Stimulated activated CD8-positive, alpha-beta memory T cell treated with anti-CD3 and anti-CD28 coated beads, Interleukin-2, amount 100 ng/mL, for 1 hour (primary cell): ENCODE measurements at places on chromosomes 16 and 17.

DNA sequence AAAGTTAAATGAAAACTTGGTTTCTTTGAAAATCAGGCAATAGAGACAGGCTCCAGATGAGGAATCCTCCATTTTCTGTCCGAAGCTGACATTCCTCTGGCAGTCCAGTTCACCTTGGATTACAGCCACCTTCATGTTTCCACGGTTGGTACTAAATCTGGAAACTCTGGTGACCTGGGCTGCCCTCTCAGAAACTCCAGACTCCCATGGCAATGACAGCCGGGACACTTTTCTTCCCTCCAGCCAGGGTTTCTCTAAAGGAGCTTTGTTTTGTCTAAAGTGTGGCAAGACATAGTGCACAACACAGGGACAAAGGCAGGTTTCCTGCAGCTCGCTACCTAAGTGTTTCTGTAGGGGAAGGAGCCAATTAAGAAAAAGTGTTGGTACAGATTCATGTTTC lies 36.0 kb downstream of the CLUAP1 start:
- no peak for DNase-seq

DNA sequence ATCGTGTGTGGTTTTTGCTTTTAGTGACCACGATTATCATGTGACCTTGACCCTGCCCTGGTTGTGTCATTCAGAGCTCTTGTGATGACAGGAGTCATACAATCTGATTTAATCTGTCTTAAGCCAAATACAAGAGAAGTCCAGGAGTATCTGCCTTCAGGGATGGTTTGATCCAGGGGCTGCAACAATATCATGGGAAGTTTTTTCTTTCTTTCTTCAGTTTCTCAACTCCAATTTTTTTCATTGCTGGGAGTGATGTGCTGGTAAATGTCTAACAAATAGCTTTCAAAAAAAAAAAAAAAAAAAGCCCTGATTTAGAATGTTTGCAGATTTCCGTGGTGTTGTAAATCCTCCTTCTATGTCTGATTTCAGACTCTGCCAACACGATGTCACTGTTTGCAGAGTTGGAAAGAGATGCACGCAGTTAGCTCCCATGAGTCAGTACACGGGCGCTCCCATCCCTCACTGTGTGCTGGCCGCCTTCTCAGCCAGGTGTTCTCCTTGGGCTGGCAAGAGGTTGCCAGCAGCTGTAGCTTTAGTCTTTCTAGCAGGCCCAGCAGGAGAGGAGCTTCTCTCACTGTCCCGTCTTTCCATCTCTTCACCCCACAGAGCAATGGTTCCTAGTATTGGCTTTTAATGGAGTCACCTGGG lies 229.7 kb downstream of the SNX29 start:
- no peak for DNase-seq

DNA sequence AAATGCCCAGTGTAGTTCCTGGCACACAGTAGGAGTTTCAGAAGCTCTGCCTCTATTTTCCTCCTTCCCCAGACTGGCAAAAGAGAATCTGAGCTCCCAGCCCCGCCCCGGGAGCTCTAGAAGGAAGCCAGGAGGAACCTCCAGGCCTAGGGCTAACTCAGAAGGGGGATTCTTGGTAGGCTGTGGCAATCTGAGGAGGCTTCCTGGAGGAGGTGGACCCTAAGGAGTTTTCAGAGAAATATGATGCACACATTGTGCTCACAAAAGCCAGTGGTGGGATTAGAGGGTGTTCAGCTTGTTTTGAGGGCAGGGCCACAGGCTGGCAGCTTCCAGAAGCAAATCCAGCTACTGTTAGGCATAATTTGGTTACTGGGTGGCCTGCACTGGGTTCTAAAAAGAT lies 10.0 kb downstream of the ADGRG1 start:
- DNase-seq: no peak

DNA sequence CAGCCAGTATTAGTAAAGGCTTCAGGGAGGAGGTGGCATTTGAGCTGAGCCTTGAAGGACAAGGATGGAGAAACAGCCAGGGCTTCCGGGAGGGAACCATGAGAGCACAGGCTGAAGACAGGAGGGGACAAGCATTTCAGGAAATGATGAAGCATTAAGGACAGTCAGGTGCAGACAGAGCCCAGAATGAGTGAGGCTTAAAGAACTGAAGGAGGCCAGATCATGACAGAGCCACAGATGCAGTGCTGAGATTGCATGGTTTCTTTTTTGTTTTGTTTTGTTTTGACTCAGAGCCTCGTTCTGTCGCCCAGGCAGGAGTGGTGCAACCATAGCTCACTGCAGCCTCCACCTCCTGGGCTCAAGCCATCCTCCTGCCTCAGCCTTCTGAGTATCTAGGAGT lies 211.5 kb downstream of the SOX9 start:
- DNase-seq: no peak

DNA sequence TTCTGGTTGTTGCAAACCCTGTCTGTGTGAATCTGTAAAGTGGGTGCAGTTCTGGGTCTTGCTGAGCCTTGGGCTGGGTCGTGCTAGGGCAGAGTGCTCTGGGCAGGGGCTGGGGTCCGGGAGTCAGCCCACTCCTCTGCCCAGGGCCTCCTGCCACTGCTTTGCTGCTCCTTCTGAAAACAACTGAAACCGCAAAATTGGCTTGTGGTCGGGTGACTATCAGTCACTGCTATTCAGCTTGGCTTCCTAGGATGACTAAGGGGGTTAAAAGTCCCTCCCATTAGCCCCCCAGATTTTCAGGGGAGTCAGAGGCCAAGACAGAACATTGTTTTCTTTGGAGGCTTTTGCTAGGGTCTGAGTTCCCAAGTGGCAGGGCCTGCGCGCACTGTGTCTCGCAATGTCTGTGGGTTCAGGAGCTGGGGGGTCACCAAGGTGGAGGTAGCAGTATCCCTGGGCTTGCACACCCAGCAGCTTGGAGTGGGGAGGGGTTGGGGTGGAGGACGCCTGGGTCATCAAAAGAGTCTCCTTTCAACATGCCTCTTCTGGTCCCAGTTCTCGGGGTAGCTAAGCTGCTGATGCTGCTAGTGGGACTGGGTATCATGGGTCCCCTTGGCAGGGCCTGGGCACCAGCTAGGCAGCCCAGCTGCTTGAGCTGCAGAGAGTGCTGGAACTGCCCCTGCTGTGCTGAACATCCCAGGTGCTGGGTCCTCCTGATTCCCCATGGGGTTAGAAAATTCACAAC lies 13.5 kb upstream of the TBX21 start:
- DNase-seq: no peak

GRCh38 chr16:77430360-77430759 lies 4.5 kb downstream of the ADAMTS18 start:
- no peak for DNase-seq

DNA sequence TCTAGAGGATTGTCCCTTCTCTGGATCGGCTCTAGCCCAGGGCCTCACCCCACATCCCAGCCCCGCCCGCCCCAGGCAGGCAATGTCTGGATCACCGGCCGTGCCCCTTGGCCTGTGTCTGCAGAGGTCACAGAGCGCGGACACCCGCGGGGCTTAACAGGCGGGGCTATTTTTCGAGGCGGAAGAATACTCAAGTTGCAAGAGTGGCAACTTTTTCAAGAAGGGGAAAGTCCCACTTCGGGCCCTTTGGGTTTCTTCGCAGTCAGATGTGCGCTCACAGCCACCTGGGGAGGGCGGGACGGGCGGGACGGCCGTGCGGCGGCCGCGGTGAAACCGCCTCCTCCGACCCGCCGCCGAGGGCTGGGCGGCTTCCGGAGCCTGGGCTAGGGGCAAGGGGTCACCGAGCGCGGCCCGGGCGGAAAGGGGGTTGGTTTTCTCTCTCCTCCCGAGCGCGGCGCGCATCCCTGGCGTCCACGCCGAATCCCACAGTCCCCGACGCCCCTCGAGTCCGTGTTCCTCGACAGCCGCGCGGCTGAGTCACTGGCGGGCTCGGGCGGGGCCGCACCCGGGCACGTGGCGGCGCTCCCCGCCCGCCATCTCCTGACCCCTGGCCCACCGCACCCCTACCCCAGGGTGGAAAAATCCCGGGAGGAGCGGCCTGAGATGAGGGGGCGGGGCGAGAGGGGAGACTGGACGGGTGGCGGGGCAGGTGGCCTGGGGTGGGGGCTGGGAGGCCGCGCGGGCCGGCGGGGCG lies 1.2 kb upstream of the PFN1 start:
- DNase-seq: no peak

DNA sequence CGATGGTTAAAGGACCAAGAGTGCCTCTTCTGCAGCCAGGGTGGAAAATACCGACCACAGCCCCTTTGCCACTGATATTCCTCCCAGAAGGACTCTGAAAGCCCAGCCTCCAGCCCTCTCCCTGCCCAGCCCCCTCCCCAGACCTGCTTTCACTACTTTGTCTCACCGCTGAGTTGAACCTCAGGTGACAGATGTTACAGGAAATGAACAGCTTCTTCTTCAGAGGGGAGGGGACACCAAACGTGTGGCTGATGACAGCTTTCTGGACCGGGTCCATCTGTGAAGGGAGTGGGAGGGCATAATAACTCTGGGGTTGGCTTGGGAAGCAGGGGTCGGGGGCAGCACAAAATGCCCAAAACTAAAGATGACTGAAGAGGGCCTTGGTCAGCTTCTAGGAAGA lies 14.2 kb downstream of the NKIRAS2 start:
- DNase-seq: no peak

GRCh38 chr16:9099131-9099625 lies 7.7 kb downstream of the HAPSTR1 start:
- DNase-seq: no peak

DNA sequence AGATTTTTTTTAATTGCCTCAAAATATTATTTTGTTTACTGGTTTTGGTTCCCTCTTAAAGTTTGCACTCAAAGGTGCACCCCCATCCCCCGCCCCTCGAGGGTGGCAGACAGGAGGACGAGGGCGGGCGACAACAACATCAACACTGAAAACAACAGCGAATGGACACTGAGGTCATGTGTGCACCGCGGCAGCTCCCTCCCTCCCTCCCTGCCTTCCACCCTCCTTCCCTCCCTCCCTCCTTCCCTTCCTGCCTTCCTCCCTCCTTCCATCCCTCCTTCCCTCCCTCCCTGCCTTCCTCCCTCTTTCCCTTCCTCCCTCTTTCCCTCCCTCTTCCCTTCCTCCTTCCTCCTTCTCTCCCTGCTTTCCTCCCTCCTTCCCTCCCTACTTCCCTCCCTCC lies 1.5 kb upstream of the OSGIN1 start:
- no peak for DNase-seq

GRCh38 chr16:87789437-87790291 lies 23.9 kb upstream of the KLHDC4 start:
- no peak for DNase-seq

GRCh38 chr16:18984435-18985005 lies 786 bp downstream of the TMC7 start:
- DNase-seq: no peak

GRCh38 chr16:84471316-84471715 lies 33.1 kb downstream of the MEAK7 start:
- DNase-seq: no peak

GRCh38 chr17:59361386-59361785 lies 29.9 kb downstream of the YPEL2 start:
- DNase-seq: no peak

GRCh38 chr17:31096106-31096436 lies 1.3 kb downstream of the NF1 start:
- no peak for DNase-seq
